Stimulated activated CD4-positive, alpha-beta T cell treated with anti-CD3 and anti-CD28 coated beads, Interleukin-15, amount 100 ng/mL, for 48 hours (primary cell): ENCODE measurements at places on chromosomes 12 and 14.
A peak's percentile ranks its signal among the peaks of the same experiment; 100 is the strongest.

DNA sequence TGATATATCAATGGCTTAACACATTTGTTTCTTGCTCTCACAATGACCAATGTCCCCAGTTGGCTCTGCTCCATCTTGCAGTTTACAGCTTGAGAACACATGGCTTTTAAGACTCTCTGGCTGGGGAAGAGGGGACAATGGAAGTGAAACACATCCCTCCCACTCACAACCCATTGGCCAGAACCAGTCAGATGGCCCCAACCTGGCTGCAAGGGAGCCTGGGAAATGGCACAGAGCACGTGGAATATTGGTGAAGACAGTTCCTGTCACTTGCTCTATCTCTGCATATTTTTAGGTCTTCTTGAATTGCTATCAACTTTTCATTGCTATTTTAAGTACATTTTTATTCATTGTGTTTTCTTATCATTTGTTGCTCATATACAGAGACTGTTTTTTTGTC lies 345.4 kb downstream of the MED13L start:
- no peak for DNase-seq

- no peak for DNase-seq
These were observed 118.3 kb downstream of the CCER1 start for GRCh38 chr12:90836689-90837088.

- DNase-seq = no peak
These were observed 68.2 kb upstream of the WSCD2 start for GRCh38 chr12:108060903-108061302.

GRCh38 chr12:2876431-2877046 lies 435 bp downstream of the FOXM1 start:
- peak; percentile 20 for DNase-seq

GRCh38 chr12:32826807-32827412 lies 69.7 kb downstream of the PKP2 start:
- DNase-seq = no peak

DNA sequence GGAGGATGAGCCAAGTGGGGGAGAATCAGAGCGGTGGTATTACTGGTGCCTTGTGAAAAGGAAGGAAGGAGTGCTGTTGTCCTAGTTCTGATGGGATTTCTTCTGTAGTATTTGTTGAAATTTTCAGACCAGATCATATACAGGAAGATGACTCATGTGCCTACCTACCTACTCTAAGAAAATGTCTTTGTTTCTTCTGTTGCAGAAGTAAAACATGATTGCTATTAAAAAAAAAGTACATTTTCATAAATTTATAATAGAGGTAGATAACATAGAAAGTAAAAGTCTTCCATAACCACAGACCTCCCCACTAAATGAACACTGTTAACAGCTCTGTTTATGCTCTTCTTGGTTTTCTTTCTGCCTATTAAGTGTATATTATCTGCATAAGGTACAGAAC lies 26.9 kb downstream of the SAMD4A start:
- DNase-seq = no peak

DNA sequence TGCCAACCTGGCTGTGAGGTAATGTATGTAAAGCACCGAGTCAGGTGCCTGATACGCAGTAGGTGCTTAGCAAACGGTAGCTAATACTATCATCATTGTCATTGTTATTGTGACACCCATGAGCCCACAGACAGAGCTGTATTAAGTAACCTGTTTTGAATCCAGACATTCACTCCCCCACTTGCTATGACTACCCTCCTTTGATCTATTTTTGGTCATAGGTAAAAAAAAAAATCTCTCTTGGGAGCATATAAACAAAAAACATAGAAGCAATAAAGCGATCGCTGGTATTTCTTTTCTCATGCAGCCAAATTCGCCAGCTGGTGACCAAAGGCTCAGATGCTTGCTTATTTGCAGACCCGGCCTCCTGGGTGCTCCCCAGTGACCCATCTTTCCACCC lies 330.2 kb downstream of the DPF3 start:
- no peak for DNase-seq
